Daoy (cell line): ENCODE measurements at places on chromosomes 4 and X. TPM values are rescaled to one million over a fixed set of nuclear protein-coding genes. Genes with fewer than 3 reads are reported as not detected.

DNA sequence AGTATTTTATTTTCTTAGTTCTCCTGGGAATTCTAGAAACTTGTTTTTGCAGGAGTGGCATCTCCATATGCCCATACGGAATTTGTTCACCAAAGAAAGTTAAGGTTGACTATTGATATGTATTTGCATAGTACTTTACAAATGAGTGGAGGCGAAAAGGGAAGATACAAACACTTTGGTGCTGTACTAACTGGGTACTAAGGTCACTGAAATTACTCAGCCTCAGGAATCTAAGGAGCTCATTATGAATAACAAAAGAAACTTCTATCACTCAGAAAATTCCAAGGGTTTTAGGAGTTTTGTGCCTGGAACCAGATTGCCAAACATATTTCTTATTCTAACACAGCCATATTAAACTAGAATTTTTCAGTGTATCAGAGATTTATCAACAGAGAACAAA is 27.4 kb upstream of the TMPRSS11B start:
- no peak for DNase-seq

Gene AR
- 0.06 and 0.29 TPM in 2 replicates for total RNA-seq

DNA sequence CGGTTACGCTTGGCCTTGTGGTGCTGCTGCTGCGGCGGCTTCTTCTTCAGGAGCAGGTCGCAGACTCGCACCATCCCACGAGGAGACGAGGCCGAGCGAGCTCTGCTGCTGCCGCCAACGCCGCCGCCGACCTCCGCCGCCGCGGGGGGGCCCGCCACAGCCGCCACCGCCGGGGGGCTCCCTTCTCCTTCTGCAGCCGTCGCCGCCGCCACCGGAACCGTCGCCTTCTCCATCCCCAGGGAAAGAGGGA is 237 bp downstream of the ANKRD17 start:
- no peak for DNase-seq

DNA sequence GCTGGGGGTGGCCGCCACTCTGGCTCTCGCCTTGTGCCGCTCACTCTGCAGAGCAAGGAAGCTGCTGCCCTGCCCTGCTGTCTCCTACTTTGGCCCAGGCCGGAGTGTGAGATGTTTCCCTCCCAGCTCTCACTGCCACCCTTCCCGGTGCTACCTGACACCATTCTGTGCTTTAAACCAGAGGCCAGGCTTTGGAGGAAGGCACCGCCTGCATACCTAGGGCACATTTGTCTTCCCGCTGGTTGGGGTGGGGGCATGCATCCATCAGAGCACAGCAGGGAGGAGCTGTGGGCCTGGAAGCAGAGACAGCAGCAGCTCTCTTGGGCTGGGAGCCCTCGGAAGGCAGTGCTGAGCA is 96.9 kb upstream of the PSAPL1 start:
- DNase-seq = no peak

DNA sequence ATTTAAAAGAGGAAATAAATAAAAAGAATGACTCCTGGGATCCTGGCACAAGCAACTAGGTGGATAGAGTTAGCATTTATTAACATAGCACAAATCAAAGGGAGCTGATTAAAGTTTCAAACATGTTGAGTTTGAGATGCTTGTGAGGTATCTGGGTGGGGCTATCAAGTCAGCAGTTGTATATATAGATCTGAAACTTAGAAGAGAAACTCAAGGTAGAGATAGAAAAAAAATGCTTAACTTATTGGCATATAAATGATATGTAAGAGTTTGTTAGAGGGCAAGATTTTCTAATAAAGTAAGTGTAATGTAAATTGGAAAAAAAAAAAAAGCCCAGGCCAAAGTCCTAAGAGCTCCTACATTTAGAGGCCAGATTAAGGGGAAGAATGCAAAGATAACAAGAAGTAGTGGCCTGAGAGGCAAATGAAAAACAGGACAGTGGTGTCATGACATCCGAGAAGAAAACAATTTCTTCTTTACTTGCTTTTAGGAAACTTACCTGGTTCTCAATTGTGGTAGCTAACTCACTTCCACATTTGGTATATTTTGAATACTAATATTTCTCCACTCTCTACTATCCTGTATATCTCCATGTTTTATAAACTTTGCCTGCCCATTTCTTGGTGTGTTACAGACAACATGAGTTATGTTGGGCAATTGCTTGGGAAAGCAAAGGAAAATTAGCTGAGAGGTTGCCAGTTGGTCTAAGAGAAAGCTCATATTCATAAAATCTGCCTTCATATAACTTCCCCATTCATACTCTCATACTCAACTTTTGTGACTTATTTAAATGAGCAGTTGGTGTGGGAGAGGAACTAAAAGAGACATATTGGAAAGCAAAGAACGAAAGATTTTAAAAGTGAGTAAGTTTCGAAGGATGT is 169.2 kb downstream of the PARM1 start:
- no peak for DNase-seq

- peak; percentile 18 for DNase-seq
Measured at GRCh38 chr4:79492148-79492547, 84.1 kb upstream of the GK2 start.

DNA sequence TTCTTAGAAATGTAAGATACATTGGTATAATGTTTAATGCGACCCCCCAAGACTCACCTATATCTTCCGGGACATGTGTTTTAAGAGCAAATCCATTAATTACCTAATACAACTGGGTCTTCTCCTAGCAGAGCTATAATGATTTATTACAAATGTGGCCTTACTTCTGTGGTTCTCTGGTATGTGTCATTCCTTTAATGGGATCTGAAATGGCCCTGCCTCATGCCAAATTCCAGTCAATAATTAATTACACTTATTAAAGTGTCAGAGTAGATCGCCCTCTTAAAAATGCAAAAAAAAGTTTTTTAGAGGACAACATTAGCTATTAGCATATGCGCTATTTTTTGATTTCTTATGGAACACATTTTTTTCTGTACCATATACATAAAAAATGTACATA is 17.0 kb downstream of the HPSE start:
- DNase-seq = no peak

Gene GALNTL6
- total RNA-seq = not detected in 2 replicates

DNA sequence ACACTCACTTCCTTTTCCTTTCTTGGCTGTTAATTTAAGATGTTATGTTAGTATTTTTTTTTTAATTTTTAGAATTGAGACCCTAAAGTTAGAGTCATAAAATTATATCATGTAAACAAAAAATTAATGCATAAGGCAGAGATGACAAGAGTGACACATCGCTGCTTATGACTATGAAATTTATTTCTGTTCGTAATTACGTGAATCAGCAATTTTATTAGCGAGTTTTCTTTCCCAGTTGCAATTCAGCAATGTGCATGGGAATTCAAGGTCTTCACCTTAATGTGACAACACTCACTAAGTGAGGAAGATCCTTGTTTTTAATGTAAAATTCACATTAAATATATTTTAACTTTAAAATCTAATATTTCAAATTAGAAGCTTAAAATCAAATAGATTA is 181.2 kb upstream of the SPOCK3 start:
- no peak for DNase-seq

- DNase-seq = no peak
Measured at GRCh38 chr4:16670727-16671126, 227.7 kb downstream of the LDB2 start.

DNA sequence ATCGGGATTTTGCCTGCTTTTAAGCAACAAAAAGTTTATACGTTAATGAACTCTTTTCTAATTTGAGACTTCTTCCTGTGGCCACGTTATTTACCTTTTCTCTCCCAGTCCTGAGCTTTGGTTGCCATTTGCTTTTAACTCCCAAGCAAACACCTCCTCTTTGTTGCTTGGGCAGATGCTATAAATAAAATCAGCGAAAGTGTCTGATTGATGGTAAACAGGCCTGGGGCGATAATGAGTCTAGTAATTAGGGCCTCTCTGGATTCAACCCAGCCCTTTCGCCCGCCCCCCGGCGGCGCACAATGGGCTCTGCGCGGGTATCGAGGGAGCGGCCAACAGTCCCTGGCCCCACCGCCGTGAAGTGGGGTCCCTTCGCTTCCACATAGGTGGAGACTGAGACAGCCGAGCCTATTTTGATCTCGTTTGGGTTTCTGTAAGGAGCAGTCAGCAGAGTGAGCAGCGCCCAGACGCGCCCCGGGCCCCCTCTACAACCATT is 790 bp downstream of the CLGN start:
- DNase-seq = no peak

GRCh38 chrX:119685225-119686066 is 7.5 kb downstream of the SEPTIN6 start:
- no peak for DNase-seq

GRCh38 chr4:38985410-38986100 is 46.7 kb downstream of the TMEM156 start:
- no peak for DNase-seq

DNA sequence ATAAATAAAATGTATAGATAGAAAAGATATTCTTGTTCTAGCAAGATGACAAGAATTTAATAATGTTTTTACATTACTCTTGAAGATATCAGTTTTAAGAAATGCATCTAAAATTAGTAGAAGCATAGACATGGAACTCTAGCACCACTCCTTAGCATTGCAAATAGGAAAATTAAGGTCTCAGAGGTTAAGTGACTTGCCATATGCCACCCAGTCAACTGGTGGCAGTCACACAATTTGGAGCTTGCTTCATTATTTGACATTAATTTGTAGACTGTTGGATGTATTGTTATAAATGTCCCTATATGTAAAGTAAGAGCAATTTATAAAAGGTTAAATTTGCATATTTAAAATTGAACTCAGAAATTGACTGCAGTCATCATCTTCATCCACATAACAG is 20.8 kb downstream of the GPM6A start:
- no peak for DNase-seq

Gene PAGE2
- total RNA-seq = 0.29 and 1.1 TPM in 2 replicates

DNA sequence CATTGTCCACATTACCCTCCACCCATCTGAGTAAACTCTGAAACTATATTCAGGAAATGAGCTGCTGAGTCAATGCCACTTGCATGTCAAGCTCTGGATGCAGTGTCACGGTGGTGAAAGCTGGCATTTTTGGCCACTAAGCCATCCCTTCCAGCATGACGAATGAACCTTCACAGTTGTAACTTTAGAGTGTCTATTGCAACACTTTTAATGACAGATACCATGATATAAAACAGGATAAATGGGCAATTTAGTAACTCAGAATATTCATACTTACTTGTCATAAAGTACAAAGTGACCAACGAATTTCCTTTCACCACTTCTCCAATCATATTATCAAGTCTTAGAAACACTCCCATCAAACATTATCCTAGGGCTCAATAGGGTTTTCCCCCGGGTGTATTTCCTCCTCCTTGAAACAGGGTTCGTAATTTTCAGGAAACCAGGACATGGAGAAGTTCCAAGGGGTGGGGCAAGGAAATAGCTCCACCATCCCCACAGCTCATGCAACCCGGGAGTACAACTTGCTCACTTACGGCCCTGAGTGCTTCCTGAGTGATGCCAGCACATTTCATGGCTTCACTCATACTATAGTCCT is 73.1 kb downstream of the MTHFD2L start:
- peak; percentile 83 for DNase-seq

GRCh38 chr4:102610476-102610875 is 109.3 kb downstream of the NFKB1 start:
- no peak for DNase-seq

- DNase-seq = no peak
Measured at GRCh38 chrX:39841604-39842003, 256.2 kb downstream of the BCOR start.

- DNase-seq = no peak
Measured at GRCh38 chr4:31715302-31715701, 995.1 kb downstream of the PCDH7 start.

Gene MAGEA4
- total RNA-seq = not detected in 2 replicates

DNA sequence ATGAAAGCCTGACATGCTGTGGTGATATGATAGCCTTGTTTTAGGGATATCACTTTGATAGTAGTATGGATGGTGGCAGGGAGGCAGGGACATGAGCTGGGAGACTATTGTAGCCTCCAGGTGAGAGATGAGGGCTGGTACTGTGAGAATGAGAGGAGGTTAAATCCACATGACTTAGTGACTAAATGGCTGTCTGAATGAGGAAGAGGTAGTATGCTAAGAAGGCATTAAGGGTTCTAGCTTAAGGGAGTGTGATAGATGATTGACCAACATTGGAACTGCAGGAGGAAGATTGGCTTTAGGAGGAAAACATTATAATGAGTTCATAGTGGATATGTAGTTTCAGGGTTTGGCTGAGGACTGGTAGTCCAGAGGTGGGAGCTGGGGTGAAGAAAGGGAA is 195.0 kb upstream of the ANK2 start:
- DNase-seq = no peak

GRCh38 chr4:184805462-184806228 is 20.1 kb downstream of the ACSL1 start:
- DNase-seq = no peak

DNA sequence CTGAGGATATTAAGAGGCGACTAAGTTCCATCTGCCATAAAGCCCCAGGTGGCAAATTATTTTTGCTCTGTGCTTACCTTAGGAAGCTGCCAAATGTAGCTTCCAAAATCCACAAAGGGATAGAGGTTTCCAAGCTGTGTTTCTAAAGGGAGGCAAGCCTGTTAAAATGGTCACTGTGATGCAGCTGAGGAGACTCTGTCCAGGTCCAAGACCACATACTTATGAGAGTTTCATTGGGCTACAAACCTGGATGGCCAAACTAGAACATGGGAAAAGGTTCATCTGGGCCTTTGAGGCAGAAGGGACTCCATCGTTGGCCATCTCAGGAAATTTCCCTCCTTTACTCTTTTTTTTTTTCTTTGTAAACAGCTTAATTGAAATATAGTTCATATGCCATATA is 306.9 kb upstream of the FGF13 start:
- no peak for DNase-seq

- no peak for DNase-seq
Measured at GRCh38 chr4:184979461-184980124, 38.7 kb upstream of the HELT start.

Gene IQCM
- not detected in 2 replicates for total RNA-seq

GRCh38 chrX:48936429-48937053 is 17.7 kb upstream of the PIM2 start:
- no peak for DNase-seq

Gene CSAG1
- 12.9 and 20.9 TPM in 2 replicates for total RNA-seq

Gene CD38
- total RNA-seq = 0.40 and 7.4 TPM in 2 replicates

- no peak for DNase-seq
Measured at GRCh38 chr4:762211-763190, 56.9 kb downstream of the PCGF3 start.

- no peak for DNase-seq
Measured at GRCh38 chr4:131207589-131207988, 1941.5 kb upstream of the PCDH10 start.

Gene S100G
- total RNA-seq = not detected in 2 replicates

- no peak for DNase-seq
Measured at GRCh38 chr4:16351161-16351560, 124.9 kb upstream of the TAPT1 start.

GRCh38 chrX:41332408-41333002 is 1.5 kb upstream of the DDX3X start:
- peak; percentile 37 for DNase-seq

DNA sequence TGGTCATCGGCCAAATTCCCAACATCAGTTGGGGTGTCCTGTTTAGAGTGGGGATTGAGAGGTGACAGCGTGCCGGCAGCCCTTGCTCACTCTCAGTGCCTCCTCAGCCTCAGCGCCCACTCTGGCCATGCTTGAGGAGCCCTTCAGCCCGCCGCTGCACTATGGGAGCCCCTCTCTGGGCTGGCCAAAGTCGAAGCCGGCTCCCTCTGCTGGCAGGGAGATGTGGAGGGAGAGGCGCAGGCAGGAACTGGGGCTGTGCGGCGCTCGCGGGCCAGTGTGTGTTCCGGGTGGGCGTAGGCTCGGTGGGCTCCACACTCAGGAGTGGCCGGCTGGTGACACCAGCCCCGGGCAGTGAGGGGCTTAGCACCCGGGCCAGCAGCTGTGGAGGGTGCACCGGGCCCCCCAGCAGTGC is 7.1 kb upstream of the CENPU start:
- no peak for DNase-seq
